Cortex of kidney (tissue), 1 donor: ENCODE measurements at places on chromosomes 4 and X.

DNA sequence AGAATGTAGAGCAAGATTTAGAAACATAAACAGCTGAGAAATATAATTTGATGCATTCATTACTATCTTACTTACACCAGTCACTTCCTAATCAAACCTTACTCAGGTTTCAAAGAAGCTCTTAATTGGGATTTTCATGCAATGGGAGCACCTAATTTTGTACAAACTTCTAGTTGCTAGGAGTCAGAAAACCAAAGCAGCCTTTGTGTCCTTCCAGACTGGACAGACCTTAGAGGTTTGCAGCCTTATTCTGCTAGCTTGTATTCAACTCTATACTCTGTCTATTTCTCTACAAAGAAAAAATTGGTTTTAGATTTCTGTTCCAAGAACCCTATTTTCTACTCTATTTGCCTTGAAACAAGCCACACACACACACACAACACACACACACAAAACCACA, 19.4 kb downstream of the GABRA2 start:
- no peak for DNase-seq

DNA sequence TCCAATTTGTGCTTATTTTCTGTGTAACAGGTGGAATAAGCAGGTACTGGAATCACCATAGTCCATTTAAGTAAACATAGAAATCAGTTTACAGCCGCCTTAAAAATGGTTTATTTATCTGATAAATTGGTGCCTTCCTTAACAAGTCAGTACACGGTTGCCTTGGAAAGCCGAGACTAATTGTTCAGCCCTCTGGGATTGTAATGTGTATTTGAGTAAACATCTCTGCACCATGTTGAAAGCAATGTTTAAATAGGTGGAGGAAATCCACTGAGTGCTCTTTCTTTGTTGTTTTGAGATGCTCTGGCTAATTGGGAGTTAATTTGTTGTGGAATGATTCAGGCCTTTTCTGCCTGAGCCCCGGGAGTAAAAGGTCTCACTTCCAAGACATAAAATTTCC, 45.7 kb upstream of the ADRA2C start:
- no peak for DNase-seq

- DNase-seq, result no peak
These were observed 28.9 kb upstream of the OPHN1 start for GRCh38 chrX:68462197-68462596.

GRCh38 chrX:250965-251364, 30.2 kb upstream of the PLCXD1 start:
- DNase-seq, result no peak

DNA sequence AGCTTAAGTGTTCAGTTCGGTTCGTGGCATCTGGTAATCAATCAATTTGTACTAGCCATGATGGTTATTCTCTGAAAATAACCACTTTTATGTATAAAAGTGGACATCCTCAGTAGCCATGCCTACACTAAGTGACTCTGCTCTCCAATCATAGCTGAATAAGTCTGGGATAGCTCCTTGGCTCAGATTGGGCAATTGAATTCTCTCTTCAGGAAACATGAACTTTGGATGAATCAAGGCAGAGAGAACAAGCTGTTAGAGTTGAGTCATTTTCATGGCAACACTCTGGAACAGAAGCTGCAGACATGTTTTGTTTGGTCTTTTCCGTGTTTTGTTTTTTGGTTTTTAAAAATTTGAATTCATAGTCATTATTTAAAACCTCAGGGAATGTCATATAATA, 66.8 kb upstream of the TMEM164 start:
- no peak for DNase-seq

DNA sequence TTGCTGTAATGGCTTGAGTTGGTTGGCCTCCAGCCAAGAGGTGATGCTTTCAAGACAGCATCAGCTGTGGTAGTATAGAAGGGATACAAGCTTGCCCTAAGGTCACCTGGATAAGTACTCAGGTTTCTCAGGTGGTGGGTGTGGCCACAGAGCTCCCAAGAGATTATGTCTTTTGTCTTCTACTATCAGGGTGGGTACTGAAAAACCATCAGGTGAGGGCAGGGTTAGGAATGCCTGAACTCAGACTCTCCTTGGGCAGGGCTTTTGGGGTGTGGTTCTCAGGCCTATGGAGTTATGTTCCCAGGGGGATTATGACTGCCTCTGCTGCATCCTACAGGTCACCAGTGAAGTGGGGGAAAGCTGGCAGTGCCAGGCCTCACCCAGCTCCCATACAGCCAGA, 654.6 kb upstream of the GALNT7 start:
- no peak for DNase-seq

- DNase-seq, result no peak
These were observed 917 bp downstream of the MYL5 start for GRCh38 chr4:675036-675882.
